ENCODE measurements at places on chromosomes 12 and 14.

- DNase-seq = no peak
Observed at GRCh38 chr12:51082561-51083125, 753 bp downstream of the CSRNP2 start.

- no peak for DNase-seq
Observed at GRCh38 chr14:98501836-98502235, 770.2 kb downstream of the BCL11B start.

GRCh38 chr12:94290353-94290752 is 142.0 kb downstream of the PLXNC1 start:
- peak; percentile 12 for DNase-seq

- DNase-seq = no peak
Observed at GRCh38 chr14:88333036-88333435, 10.0 kb upstream of the KCNK10 start.

DNA sequence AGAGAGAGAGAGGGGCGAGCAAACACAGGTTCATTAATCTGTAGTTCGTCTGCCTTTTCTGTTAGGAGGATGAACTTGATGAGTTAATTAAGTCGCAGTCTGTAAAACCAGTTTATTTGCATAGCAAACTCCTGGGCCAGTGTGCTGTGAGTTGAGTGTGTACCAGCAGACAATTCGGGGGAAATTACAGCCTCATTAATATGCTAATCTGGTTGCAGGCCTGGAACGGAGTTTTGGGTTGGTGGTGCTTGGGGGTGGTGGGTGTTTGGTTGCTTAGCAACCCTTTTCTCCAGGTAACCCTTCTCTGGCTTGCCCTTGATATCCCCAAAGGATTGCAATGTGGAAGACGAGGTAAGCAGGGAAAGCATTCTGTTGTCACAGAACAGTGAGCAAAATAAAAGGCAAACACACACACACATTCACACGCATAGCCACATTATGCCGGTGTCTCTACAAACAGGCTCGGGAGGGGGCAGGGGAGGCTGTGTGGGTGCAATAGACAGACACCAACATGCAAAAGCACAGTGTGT is 29.2 kb upstream of the LHX5 start:
- DNase-seq = no peak

DNA sequence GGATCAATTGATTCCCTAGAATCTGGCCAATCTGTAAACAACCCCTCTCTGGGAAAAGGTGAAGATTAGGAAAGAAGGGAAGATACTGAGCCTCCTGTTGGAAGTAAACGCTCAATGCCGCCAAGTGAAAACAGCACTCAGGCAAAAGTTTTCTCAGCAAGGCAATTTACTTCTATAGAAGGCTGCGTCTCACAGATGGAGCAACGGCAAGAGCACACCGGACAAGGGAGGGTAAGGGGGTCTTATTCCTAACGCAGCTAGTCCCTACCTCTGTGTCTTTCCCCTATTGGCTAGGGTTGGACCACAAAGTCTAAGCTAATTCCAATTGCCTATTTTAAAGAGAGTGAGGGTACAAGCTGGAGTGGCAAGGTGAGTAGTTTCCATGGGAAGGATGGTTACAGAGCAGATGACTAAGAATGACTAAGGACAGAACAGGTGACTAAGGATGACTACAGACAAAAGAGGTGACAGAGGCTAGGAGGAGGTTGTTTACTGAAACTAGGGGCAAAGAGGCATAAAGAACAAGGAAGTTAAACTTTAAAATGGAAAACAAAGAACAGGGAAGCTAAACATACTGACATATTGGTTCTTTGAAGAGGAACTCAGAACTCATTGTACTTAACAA is 5.6 kb upstream of the TTC9 start:
- no peak for DNase-seq

DNA sequence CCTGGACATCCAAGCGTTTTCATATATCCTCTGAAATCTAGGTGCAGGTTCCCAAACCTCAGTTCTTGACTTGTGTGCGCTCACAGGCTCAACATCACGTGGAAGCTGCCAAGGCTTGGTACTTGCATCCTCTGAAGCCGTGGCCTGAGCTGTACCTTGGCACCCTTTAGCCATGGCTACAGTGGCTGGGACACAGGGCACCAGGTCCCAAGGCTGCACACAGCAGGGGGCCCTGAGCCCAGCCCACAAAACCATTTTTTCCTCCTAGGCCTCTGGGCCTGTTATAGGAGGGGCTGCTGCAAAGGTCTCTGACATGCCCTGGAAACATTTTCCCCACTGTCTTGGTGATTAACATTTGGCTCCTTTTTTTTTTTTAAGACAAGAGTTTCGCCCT is 11.6 kb upstream of the FAM177A1 start:
- no peak for DNase-seq

DNA sequence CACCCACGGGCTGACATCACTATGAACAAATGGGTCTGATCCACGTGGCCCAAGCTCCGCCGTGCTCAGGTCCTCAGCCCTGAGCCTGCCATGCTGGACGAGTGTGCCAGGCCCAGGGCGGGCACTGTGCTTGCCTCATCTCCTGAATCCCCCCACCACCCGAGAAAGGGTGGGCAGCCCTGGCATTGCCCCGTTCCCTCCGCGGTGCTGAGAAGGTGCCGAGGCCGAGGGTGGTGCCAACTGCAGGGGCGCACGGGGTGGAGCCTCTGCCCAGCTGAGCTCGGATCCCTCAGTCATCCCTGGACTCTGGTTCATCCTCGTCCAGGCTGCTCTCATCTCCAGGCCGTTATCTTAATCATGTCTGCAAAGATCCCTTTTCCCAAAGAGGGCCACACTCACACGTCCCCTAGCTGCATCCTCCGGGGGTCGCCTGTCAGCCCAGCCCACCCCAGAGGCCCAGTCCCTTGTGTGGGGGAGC is 60.6 kb downstream of the NOC4L start:
- no peak for DNase-seq

DNA sequence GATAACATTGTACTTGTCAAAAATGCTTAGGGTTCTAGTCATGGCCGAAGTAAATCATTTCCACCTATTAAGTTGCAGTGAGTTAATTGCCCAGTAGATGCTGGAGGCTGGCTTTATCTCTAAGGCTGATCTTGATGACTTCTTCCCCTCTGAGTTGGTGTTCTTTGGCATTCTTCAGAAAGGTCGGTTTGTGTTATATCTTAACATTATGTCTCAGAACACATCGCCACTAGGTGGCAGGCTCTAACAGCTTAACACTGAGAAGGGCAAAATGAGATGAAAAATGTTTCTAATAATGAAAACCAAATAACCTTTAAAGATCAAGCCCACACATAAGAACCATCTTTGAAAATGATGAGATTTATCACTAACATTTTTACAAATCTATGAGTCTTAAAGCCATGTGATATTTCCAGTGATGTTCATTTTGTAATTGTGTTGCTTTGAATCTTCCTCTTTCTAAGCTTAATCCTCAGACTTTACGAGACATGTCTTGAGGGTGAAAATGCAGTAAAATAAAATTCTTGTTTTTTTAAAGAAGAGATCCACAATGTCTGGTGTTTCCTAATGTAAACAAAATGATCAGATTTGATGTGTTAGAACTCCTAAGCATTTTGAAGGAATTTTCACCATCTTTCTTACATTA is 28.6 kb downstream of the SUDS3 start:
- DNase-seq = peak; percentile 53

GRCh38 chr12:28097221-28097620 is 93.0 kb upstream of the CCDC91 start:
- DNase-seq = no peak

DNA sequence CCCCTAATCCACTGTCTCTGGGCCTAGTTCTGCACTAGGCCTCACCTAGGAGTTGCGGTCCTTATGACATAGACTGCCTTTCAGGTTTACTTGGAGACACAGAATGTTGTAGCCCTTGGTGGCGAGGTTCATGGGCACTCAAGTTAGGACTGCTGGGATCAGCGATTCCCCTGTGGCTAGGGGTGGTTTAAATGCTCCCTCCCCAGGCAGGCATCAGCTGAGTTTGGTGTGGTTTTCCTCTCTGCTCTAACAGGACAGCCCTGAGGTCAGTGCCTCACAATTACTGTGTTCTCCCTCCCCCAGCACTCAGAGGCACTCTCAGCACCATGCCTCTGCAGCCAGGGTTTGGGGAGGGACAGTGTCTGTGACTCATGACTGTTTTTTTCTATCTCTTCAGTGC is 22.2 kb upstream of the RDH16 start:
- no peak for DNase-seq

GRCh38 chr14:76081642-76082041 is 70.1 kb upstream of the GPATCH2L start:
- no peak for DNase-seq
